Lung (tissue), 17 donors: ENCODE measurements at places on chromosomes 12 and 14.
A peak's percentile ranks its signal among the peaks of the same experiment; 100 is the strongest.

- H3K27ac ChIP-seq = no peak overlapping the region
- no peaks in the 10 kb centered on the region for H3K36me3 ChIP-seq
- no peaks in the 10 kb centered on the region for H3K27me3 ChIP-seq
- DNase-seq = no peak
- H3K4me3 ChIP-seq = no peak overlapping the region
These were observed 33.1 kb upstream of the FBXO34 start for GRCh38 chr14:55238019-55238680.

GRCh38 chr12:132075714-132076553, 68.2 kb downstream of the DDX51 start:
- H3K4me3 ChIP-seq = no peak overlapping the region
- no peak overlapping the region for H3K27ac ChIP-seq
- H3K36me3 ChIP-seq = peaks cover 37% of the 10 kb centered on the region
- H3K4me1 ChIP-seq = no peaks in the 10 kb centered on the region
- DNase-seq = no peak

DNA sequence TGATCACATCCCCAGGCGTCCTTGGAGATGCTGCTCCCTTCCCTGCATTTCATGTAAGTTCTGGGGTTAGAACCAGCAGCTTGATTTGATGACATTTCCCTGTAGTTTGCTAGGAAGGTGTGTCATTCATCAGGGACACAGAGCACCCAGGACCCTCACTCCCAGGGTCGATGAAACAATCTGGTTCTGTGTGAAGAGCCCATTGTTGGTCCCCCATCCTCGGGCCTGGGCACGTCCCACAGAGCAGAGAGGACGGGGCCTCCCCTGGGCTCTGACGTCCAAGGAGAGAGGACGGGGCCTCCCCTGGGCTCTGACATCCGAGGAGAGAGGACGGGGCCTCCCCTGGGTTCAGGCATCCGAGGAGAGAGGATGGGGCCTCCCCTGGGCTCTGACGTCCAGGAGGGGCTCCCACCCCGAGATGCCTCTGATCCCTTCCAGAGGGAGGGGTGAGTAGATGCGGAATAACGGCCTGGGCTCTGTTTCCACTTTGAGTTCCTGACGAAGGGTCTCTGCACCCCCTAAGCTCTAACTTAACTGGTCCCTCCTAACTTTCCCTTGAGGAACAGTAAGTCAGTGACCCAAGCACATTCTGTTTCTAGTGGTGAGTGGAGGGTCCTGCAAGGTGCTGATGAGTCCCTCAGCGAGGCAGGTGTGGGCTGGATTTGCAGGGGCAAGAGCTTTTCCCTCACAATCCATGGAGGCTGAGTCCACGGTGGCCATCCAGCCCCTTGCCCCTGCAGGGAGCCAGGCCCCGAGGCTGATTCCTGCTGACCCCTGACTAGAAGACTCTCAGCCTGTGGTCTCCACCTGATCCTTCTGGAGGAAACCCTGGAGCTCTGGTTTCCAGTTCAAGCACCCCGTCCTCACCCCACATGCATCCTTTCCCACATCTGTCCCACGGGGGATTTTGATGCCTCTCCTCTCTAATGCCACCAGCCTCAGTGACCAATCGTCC, 35.5 kb upstream of the SFSWAP start:
- no peaks in the 10 kb centered on the region for H3K4me1 ChIP-seq
- no peak overlapping the region for H3K27ac ChIP-seq
- no peaks in the 10 kb centered on the region for H3K36me3 ChIP-seq
- H3K4me3 ChIP-seq = no peak overlapping the region
- H3K27me3 ChIP-seq = peaks cover 4% of the 10 kb centered on the region

GRCh38 chr12:132144810-132145168, 532 bp downstream of the NOC4L start:
- peaks cover 17% of the 10 kb centered on the region for H3K36me3 ChIP-seq
- peaks cover 21% of the 10 kb centered on the region for H3K4me1 ChIP-seq
- no peak for DNase-seq
- H3K4me3 ChIP-seq = peak overlapping the region; percentile 97
- H3K27ac ChIP-seq = peak overlapping the region; percentile 93
- H3K27me3 ChIP-seq = no peaks in the 10 kb centered on the region

DNA sequence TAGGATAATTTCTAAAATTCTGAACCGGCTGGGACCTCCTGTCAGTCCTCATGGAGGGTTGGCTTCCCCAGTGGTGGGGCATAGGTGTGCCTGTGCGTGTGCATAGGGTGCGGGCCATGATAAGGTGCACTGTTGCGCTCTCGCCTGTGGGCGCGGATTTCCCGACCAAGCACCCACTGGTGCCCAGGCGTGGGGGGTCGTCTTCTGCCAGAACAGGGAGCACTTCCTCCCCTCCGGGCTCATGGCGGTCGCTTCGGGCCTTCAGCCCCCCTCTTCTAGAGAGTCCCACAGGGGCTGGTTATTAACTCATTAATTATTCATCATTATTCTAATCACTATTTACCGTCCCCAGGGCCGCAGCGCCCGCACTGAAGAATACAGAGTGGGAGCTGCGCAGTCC, 2.8 kb downstream of the C1QL4 start:
- H3K27me3 ChIP-seq = peaks cover 60% of the 10 kb centered on the region
- peaks cover 5% of the 10 kb centered on the region for H3K4me1 ChIP-seq
- DNase-seq = no peak
- no peak overlapping the region for H3K27ac ChIP-seq
- H3K4me3 ChIP-seq = no peak overlapping the region
- H3K36me3 ChIP-seq = no peaks in the 10 kb centered on the region

GRCh38 chr14:88986146-88986841, 161.8 kb downstream of the TTC8 start:
- no peaks in the 10 kb centered on the region for H3K27me3 ChIP-seq
- no peaks in the 10 kb centered on the region for H3K4me1 ChIP-seq

GRCh38 chr12:82805812-82806497, 119.2 kb downstream of the TMTC2 start:
- no peak overlapping the region for H3K4me3 ChIP-seq
- no peaks in the 10 kb centered on the region for H3K36me3 ChIP-seq
- no peaks in the 10 kb centered on the region for H3K4me1 ChIP-seq
- no peaks in the 10 kb centered on the region for H3K27me3 ChIP-seq
- no peak for DNase-seq
- no peak overlapping the region for H3K27ac ChIP-seq

- no peaks in the 10 kb centered on the region for H3K27me3 ChIP-seq
- no peaks in the 10 kb centered on the region for H3K36me3 ChIP-seq
- H3K27ac ChIP-seq = no peak overlapping the region
- DNase-seq = peak; percentile 9
- H3K4me3 ChIP-seq = no peak overlapping the region
- peaks cover 9% of the 10 kb centered on the region for H3K4me1 ChIP-seq
These were observed 26.8 kb upstream of the APOF start for GRCh38 chr12:56389412-56389811.

DNA sequence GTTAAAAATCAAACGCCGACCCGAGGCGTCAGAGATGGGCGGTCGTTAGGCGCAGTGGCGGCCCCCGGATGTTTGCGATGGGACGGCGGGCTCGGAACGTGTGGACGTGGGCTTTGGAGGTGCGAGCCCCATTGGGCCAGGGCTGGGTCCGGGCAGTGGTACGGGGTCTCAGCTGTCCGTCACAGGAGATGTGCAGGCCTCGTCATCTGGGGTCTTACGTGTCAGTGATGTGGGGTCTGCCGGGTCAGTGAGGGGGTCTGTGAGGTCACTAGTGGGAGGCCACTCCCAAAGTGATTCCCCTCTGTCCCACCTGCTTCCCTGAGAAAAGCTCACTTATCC, 21.6 kb upstream of the CHFR start:
- H3K4me3 ChIP-seq = peak overlapping the region; percentile 71
- no peaks in the 10 kb centered on the region for H3K4me1 ChIP-seq
- H3K36me3 ChIP-seq = no peaks in the 10 kb centered on the region
